ENCODE measurements at places on chromosomes 2 and 18.

DNA sequence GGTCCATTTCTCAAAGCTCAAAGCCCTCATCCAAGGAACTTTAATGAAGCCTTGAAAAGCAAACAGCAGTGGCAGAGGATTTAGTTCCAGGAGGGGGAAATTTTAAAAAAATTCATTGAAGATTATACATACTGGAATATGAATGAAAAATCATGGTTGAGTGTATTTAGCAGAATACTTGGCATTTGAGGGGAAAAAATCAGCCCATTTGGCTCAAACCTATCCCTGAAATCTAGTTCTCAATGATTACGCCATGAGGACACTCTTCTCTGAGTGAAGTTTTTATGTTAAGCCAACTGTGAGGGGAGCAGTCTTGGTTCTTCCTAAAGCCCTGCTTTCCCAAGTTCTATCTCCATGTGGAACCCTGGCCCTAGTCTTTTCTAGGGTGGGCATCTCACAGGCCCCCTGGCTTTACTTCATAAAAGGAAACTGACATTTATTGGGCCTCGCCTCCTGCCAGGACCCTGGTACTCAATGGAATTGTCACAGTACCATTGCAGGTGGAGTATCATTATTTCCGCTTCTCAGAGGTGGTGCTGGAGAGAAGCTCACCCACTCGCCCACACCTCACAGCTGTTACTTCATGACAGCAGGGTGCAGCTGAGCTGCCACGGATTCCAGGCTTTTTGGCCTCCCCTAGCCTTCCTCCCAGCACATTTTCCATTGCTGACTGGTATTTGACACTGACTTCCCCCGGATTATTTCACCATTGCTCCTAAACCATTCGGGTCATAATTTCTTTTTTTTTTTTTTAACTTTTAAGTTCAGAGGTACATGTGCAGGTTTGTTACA is 56.8 kb downstream of the NXPH2 start:
- no peak for DNase-seq

DNA sequence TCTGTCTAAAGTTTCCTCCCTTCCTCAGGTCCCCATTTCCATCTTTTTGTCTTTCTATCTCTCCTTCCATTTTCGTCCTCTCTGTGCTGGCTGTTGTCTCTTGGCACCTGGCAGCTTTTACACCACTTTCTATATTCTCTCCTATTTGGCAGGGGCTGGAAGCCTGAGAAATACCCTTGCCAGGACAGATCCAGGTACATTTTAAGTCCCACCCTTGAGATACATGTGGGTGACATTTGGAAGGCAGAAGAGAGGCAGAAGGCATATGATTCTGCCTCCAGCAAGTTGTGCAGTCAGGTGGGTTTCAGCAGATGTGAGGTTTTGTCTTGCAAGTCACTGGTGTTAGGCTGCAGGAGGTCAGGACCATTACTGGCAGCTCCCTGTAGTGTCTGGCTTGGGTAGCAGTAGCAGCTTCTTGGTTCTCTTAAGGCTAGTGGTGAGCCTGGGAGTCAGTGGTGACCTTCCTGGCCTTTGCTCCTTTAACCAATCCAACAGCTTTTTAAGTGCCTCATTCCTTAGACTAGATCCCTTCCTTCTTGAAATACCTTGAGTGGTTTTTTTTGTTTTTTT is 90.1 kb downstream of the CAPN13 start:
- no peak for DNase-seq

- DNase-seq: no peak
Observed at GRCh38 chr18:50775207-50775606, 44.6 kb downstream of the MRO start.

DNA sequence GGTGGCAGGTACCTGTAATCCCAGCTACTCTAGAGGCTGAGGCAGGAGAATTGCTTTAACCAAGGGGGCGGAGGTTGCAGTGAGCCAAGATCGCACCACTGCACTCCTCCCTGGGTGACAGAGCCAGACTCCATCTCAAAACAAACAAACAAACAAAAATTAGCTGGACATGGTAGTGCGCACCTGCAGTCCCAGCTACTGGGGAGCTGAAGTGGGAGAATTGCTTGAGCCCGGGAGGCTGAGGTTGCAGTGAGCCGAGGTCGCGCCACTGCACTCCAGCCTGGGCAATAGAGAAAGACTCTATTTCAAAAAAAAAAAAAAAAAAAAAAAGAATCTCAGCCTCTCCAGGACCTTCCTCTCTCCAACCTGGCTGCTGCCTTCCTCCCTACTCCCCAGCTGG is 20.1 kb downstream of the SRSF7 start:
- DNase-seq: no peak

DNA sequence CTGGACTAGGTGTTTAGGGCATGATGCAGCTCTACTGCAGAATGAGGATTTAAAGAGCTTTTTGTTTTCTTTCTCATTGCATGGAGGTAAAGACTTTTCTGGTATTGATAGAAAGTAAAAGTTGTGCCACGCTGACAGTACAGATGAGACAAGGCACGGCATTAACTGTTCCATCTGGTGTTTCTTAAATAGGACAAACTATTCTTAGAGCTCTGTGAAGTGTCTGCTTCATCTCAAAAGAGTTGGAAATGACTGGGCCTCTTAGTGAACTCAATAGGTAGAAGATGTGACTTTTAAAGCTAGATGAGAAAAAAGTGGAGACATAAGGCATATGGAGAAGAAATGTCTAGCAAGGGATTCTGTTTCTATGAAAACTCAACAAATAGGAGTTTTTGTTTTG is 321.8 kb downstream of the RPRM start:
- DNase-seq: no peak

- no peak for DNase-seq
Observed at GRCh38 chr2:55869637-55870325, 53.8 kb downstream of the EFEMP1 start.

DNA sequence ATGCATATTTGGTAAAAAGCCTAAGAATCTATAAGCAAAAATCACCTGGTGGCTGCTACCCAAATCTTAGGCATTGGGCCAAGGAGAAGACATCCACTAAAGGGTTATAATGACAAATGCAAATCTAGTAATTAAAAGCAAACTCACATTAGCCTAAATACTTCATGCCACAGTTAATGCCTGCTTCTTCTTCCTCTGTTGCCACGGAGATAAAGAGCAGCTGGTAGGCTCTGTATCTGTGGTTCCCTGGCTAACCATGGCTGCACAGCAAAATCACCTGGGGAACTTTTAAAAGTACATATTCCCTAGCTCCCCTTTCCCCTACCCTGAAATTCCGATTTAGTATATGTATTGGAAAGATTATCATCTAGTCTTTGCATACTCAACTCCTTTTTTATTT is 114.3 kb downstream of the LNPK start:
- no peak for DNase-seq

DNA sequence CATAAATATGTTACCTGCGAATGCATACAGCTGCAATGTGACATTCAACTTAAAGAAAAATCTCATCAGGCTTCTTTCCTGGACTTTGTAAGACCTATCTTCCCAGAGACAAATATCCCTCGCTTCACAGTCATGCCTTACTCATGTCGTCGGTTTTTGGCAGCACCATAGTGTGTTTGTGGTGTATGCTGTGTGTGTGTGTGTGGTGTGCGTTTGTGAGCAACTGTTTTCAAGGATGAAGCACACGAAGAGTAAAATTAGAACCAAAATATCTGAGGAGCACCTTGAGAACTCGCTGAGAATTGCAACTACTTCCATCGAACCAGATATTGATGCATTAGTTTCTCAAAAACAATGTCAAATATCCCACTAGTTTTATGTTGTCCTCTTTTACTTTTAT is 56.9 kb downstream of the ASB1 start:
- no peak for DNase-seq

GRCh38 chr18:23487738-23488570 is 15.4 kb upstream of the RMC1 start:
- peak; percentile 13 for DNase-seq

DNA sequence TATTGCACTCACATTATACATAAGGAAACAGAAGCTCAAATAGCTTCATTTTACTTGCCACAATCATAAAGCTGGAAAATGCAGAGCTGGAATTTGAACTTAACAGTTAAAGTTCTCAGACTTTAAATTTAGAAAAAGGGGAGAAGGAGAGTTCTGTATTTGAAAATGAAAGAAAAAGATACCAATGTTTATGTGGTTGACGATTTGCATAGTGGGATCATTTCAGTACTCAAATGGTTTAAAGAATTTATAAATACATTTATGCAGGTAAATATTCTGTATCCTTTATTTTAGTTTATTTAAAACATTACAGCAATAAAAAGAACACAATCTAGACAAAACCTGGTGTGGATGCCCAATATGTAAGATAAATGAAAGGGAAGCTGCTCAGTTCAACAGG is 25.5 kb upstream of the STAT4 start:
- no peak for DNase-seq

- no peak for DNase-seq
Observed at GRCh38 chr2:217520356-217521010, 482.3 kb downstream of the TNS1 start.

GRCh38 chr2:199987586-199987985 is 32.2 kb downstream of the MAIP1 start:
- no peak for DNase-seq

GRCh38 chr2:110829413-110830146 is 97.2 kb downstream of the ACOXL start:
- DNase-seq: no peak

- DNase-seq: no peak
Observed at GRCh38 chr2:221444106-221444505, 128.0 kb downstream of the EPHA4 start.

- no peak for DNase-seq
Observed at GRCh38 chr18:12423393-12423792, 15.7 kb downstream of the PRELID3A start.
